ENCODE measurements at places on chromosomes 3 and 15. TPM values are rescaled to one million over a fixed set of nuclear protein-coding genes. Genes with fewer than 3 reads are reported as not detected.

GRCh38 chr3:163261056-163261455 lies 1764.4 kb downstream of the OTOL1 start:
- no peak for DNase-seq

DNA sequence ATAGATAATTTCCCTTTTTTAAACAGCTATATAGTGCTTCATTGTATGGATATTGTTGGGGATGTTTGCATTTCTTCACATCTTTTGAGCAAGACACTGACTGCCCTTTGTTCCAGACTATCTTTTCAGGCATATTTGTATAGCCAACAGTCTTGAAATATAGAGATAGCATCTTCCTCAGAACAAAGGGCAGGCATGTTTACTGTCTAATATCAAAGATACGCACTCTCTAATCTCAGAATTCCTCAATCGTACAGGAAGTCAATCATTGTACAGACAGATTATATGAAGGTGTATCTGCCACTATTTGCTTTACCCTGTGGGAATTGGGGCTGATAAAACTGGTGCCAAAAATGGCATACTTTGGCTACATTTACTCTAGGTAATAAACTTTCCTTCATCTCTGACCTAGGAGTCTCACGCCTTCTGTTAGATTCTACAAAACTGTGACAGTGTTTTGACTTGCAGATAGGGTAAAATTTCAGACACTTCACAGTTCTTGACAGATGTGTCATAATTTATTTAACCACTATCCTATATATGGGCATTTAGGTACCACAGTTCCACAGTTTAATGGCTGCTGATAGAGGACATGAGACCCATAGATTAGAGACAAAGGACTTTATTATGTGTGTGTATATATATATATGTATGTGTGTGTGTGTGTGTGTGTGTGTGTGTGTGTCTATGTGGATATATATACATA lies 321.0 kb downstream of the IGSF11 start:
- DNase-seq, result no peak

GRCh38 chr3:151766454-151766853 lies 32.7 kb downstream of the AADACL2 start:
- no peak for DNase-seq

GRCh38 chr15:67957435-67958132 lies 96.5 kb upstream of the PIAS1 start:
- peak; percentile 83 for DNase-seq

CYP11A1 gene
- total RNA-seq, result 2.6 TPM

CACNA1D gene
- total RNA-seq, result 11.6 TPM

DNA sequence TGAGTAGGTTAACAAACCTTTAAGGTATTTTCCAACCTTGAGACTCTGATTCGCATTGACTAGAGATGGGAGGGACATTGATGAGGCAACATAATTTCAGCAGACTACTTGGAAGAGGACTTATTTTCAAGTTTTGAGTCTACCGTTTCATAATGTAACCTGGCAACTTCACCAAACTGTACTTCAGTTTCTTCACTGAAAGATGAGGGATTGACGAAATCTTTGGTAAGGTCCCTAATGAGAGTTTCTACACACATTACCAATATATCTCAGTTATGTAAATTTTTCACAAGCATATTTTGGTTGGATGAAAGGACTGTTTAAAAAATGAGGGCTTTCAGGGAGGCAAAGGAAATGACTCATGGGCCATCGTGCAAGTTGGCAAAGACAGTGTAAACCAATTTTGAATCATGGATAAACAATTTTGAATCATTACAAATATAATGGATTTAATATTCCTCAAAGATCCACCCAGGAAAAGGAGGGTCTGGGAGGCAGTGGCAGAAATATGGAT lies 28.7 kb upstream of the SEMA6D start:
- DNase-seq, result no peak

DNA sequence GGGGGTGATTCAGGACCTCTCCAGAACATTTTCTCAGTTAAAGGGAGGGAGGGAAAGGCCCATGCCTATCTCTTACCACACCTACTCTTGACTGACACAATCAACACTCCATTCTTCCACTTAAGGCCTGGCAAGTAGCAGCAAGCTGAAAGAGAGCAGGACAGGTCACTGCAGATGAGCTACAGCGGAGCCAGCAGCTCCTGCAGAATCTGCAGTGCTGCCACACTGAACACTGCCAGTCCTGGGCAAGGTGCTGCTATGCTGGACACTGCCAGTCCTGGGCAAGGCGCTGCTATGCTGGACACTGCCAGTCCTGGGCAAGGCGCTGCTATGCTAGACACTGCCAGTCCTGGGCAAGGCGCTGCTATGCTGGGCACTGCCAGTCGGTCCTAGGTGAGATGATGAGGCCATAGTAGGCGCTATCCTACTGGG lies 143.7 kb downstream of the MYLK start:
- DNase-seq, result no peak

DNA sequence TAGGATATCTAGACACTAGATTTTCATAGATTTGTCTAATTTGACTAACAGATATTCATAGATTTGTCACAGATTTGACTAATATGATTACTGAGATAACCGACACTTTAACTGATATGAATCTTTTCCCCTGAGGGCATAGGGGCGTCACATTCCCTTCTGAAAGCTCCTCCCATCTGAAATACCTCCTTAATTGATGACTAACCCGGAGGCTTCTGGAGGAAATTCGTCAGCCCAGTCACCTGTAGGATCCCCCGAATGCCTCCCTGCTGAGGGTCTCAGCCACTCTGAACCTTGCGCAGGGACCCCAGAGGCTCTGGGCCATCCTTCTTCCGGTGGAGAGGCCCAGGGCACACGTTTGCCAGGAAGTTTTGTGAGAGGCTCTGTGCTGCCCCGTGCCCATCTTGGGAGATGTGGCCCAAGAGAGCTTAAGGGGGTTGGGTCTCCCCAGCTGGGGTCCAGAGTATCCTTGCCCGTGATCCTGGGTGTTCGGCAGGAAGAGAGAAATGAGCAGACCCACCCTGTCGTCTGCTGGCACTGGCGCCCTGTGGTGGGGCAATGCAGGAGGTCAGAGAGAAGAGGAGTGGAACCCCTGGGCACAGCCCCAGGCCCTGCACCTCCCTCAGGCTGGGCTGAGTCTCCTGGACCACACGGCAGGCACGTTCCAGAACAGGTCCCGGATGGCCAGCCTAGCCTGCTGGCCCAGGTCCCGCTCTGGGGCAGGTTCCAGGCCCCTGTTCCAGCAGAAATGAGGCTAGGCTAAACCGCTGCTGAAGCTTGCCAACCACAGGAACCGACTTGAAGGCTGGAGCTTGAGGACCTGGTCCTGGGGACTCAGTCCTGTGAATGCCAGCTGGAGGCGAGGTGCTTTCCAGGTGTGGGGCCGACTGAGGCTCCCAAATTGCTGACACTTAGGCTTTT lies 1.7 kb downstream of the PLA2G4D start:
- peak; percentile 18 for DNase-seq

DNA sequence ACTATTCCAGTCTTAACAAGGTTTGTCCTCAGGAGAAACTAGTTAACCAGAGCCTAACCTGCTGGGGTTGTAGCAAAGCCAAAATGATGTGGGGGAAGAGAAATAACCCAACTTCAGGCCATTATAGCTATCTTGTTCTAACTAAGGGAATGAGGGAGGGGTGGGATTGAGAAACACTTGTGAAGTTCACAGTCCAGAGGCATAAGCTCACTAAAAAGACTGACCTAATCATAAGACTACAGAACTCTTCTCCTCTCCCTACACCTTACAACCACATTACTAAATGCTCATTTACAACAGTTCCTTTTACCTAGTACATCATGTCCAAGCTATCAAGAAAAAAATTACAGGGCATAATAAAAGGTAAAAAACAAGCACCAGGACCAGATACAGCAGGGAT lies 52.8 kb downstream of the UBE3A start:
- no peak for DNase-seq

NEIL1 gene
- total RNA-seq, result 9.4 TPM

GRCh38 chr3:184540777-184541681 lies 20.6 kb upstream of the EPHB3 start:
- DNase-seq, result no peak

SCAANT1 gene
- total RNA-seq, result not detected

DNA sequence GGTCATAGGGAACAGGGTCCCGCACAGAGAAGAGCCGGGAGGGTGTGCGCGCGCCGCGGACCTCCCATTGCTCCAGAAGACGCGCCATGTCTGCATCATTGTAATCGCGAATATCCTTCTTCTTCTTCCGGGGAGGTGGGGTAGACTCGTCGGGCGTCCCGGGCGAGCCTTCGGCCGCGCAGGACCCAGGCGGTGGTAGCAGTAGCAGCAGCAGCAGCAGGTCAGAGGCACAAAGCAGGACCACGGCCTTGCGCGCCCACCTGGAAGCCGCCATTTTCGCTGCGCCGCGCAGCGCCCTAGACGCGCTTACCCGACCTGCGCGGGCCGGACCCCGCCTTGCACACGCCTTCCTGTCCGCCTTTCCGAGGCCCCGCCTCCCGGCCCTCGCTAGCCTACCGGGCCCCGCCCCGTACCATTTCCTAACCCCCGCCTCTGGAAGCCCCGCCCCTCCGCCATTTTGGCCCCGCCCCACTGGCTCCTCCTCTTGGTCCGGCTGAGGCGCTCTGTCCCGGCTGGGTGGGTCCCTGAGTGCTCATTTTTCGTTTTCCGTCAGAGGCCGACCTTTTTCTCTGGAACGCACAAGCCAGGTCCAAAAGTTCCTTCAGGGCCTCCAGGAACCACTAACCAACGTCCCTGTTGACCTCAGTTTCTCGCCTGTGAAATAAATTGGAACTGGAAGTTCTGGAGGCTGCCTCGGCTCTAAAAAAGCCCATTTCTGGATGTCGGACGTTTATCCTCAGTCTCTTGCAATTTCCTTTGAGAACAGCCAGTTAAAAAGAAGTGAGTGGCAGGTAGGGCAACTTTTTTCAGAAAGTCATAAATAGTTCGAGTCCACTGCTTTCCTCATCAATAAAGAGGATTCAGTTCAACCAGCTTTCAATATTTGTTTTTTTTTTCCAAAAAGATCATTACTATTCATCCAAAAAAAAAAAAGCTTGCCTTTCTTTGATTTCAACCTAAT lies at the start of gene MESD:
TSS of gene MESD (minus strand) at position 302 of the 961 bp plus-strand sequence. CDS start at position 274, 28 bp downstream.
- DNase-seq, result peak; percentile 98

DPPA2 gene
- total RNA-seq, result not detected

DNA sequence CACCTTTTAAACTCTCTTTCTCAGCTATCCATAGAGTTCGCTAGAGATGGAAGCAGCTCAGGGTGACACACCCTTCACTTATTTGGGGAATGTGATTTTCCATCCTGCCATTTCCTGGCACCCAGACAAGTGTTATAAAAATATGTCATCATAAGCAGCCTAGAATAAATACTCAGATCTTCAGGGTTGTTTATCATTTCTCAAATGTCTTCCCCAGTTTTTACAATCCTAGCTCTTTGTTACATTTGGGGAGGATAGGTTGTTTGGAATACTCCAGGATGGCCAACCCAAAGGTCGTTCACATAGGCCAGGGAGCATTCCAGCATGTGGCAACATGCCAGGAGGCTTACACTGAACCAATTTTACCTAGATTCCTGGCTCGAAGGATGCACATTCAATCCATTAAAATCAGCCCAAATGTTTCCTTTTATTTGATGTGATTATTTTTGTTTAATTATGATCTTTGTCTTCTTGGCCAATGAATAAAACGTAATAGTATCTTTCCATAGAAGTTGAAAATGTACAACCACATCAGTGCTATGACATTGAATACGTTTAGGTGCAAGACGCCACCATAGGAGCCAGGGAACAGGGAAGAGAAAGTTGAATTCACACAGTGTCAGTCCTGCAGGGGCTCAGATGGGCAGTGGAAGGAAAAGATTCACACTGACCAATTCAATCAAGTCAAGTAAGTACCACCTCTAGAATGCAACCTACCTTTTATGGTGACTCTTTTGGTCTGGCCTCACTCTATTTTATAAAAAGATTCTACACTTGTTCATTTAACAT lies 537.7 kb upstream of the MDFIC2 start:
- peak; percentile 65 for DNase-seq

- DNase-seq, result no peak
Observed at GRCh38 chr15:38308797-38309196, 56.2 kb downstream of the SPRED1 start.

DNA sequence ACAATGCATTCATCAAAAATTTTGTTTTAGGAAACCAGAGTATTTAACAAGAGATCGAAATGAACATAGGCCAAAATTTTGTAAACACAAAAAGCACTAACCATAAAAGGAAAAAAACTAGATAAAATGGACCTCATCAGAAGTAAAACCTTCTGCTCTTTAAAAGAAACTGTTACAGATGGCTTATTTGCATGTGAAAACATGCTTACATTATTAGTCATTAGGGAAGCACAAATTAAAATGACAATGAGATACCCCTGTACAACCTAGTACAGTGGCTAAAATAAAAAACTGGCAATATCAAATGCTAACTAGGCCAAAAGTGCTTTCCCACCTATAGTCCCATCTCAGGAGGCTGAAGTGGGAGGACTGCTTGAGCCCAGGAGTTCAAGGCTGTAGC lies 19.3 kb downstream of the UBR1 start:
- DNase-seq, result no peak

ETV5 gene
- 9.9 TPM for total RNA-seq

DNA sequence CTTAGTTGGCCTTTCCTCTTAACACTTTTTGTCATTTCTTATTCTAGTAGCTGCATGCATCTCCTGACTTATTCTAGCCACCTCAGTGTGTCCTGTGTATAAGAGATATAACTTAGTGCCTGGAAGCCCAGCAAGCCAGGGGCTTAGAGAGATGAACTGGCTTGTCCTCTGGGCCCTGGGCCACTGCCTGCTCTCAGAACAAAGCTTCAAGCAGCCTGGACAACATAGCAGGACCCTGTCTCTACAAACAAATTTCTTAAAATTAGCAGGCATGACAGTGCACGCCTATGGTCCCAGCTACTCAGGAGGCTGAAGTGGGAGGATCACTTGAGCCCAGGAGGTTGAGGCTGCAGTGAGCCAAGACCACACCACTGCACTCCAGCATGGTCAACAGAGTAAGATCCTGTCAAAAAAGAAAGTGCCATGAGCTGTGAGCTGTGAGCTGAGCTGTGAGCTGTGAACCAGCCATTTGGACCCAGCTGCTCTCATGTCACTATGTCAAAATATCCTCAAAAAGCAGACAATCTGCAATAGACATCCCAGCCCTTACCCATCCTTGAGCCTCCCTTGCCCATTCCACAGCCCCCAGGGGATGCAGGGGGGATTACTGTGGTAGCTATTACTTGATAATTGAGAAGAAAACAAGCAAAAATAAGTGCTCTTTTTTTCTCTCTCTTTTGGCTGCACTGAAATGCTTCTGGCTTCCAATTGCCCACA lies 174.5 kb downstream of the OPA1 start:
- DNase-seq, result no peak

DNA sequence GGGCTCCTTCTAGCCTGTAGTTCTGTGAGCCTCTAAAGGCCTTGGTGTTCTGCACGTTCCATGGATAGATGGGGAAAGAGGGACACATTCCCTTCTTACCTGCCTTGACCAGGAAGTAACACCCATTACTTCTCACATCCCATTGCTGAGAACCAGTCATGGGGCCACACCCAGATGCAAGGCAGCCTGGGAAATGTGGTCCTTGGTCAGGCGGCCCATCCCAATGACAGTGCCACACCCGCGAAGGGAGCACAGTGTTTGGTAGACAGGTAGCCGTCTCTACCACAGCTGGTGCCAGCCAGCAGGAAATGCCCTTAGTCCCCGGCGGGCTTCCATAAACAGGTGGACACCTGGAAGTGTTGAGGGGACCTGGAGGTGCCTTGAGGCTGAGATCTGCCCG lies 23.2 kb upstream of the LCTL start:
- DNase-seq, result no peak
